NAMALWA (cell line): ENCODE measurements at places on chromosomes 5 and 9.

GRCh38 chr9:79673614-79674013 lies 101.8 kb downstream of the TLE4 start:
- no peak for DNase-seq

DNA sequence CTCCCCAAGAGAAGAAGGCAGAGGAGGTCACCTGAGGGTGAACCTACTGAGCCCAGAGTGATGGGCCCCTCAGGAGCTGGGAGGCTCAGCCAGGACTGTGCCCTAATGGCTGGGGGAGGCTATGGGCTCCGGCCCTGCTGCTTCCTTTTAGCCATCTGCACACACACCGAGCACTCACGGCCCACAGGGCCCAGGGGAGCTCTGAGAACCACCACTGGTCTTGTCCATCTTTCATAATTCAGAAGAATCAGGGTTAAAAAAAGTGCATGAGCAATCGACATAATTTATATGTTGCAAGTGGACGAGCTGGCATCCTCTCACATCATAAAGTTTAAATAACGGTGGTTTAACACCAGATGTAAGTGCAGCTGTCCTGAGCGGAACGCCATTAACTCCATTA lies 162.1 kb downstream of the FSTL4 start:
- DNase-seq: no peak

DNA sequence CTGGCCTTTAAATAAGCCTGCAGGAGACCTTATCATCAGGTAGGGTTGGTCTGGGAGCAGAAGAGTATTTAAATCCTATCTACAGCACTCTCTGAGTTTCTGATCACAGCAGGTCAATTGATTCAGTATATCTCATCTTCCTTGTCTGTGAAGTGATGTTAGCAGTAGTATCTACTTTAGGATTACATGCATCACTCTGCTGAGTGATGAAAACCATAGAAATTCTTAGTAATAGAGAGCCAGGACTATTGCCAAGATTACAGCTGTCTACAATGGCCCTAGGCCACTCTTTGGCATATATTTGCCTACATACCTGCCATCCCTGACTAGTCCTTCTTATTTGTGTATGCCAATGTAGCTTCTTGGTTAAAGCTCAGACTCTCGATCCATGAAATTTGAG lies 183.8 kb downstream of the ASTN2 start:
- no peak for DNase-seq

GRCh38 chr5:61289669-61290306 lies 42.3 kb upstream of the ZSWIM6 start:
- no peak for DNase-seq

DNA sequence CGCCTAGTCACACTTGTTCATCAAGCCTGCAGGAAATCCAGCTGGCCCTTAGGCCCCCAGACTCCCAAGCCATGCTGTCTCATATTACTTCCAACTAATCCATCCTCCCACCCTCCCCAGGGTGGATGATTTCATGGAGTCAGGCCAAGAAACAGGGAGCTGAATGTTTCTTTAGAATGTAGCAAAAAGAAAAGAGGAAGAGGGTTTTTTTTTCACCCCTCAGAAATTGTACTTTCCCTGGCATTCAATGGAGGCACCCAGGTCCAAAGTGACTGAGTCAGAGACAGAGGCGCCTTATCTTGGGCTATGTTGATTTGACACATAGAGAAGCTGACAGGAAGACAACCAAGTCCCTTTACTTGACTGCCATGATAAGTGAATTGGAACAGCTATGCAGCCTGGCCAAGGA lies 260.2 kb upstream of the NR4A3 start:
- no peak for DNase-seq

DNA sequence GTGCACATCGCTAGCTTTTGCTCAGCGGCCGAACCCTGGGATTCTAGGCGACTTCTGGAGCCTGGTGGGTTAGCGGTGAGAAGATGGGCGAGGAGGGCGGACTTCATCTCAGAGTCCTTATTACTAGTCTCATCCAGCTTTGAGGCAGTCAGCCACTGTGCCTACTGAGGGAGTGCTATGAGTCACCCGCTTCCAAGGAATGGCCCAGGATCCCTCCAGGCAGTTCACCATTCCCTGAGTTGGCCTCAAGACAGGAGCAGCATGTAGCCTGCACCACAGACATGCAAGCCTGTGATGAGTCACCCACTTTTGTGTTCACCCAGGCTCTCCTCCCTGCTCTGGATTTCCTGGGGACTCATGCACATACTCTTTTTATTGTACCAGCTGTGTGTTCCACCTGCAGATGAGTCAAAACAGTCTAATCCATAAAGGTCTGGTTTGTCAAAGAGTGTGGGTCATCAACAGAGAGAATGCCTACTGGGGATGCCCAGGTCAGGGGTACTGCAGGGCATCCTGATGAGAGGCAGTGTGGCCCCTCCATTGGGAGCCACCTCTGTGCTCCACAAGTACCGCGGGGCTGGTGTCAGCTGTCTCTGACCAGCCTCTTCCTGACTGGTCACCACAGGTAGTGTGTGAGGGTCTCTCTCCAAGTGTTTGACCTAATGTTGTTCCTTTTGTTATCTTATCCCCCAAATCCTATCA lies 20.2 kb downstream of the SLC22A5 start:
- no peak for DNase-seq

GRCh38 chr9:113631137-113631765 lies 167.7 kb downstream of the RGS3 start:
- DNase-seq: no peak
